Memory B cell (primary cell): ENCODE measurements at places on chromosomes 4 and X.

GRCh38 chrX:13470685-13470977 lies 98.8 kb upstream of the EGFL6 start:
- no peak for DNase-seq

DNA sequence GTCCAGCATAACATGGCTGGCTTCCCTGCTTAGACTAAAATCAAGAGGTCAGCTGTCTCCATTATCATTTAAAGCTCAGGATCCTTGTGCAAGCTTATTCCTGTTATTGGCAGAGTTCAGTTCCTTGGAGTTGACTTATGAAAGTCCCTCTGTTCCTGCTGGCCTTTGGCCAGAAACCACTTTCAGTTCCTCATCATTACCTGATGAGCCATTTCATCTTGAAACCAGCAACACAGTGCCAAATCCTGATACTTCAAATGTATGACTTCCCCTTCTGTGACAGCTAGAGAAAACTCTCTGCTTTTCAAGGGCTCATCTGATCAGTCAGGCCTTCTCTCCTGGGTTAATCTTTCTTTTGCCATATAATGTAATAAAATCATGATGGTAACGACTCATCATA lies 110.6 kb upstream of the FSTL5 start:
- DNase-seq: no peak

DNA sequence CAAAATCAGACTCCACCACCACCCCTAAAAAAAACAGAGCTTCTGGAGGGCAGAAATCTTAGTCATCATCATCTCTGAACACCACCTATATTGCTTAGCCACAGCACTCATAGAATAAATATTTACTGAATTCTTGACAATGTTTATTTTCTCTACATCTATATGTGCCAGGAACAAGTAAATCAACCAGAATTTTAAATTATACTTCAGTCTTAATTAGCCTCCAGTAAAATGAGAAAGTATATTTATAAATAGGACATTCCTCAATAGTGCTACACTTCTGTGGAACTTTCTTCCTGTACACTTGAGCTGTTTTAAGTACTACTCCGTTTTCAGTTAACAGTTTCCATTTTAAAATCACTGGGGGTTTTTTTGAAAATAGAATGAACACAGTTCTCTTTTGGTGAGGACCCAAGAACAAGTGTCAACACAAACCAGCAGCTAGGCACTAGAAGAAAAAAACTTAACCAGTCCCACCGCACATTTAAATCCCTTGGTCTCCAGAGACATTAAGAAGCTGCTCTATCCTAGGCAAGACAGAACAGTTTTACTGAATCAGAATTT lies 25.5 kb downstream of the SMIM14 start:
- DNase-seq: no peak

GRCh38 chr4:141899103-141899502 lies 262.7 kb downstream of the IL15 start:
- no peak for DNase-seq

DNA sequence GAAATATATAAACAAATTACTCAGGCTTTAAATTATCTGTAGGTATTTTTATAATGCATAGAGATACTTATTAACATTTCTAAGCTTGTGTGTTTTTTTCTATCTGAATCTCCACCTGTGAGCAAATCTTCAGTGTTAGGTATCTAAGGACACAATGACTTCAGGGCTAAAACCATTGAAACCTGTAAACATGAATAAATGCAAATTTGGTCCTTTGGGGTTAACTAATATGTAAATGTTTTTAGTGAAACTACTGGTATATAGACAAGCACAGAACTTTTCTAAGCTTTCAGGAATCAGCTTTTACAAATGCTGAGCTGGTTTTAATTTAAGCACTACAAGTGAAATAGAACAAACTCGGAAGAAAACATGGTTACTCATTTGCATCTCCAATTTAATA lies 147.9 kb downstream of the FBXO8 start:
- DNase-seq: no peak

- DNase-seq: no peak
Measured at GRCh38 chrX:119573840-119574393, 446 bp upstream of the UBE2A start.

- DNase-seq: no peak
Measured at GRCh38 chr4:8274765-8275547, 5.4 kb downstream of the HTRA3 start.

DNA sequence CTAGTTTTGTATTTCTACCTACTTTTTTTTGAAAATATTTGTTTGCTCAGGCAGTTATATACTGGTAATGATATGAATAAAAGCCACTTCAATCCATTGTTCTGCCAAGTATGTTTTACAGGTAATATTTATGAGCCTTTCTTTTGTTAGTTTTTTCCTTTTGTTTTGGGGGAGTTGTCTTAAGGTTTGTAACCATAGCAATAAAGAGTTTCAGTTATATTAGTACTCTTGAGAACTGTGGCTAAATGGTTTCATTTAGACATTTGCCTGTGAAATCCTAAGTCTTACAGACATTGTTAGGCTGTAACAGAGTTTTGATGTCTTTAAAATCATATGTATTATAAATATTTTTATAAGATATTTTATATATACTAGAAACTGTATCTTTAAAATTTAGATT lies 150.1 kb downstream of the DIPK2B start:
- DNase-seq: no peak

DNA sequence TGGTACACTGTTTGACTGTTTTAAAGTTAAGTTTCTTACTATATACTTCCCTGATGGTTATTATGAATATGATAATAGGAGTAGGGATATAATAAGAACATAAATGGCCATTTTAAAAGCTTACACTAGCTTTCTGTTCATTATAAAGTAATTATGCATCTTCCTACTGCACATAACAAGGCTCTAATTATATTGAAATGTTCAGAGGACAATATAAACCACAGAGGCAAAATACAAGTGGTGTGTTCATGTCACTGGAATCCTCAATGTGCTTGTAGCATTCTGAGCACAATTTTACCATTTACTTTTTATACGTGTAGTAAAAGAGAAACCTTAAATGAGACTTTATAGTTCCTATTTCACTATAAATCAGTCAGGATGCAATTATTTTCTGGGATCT lies 268.3 kb downstream of the TMA16 start:
- DNase-seq: no peak

- DNase-seq: no peak
Measured at GRCh38 chrX:69156638-69157037, 8.6 kb downstream of the PJA1 start.

DNA sequence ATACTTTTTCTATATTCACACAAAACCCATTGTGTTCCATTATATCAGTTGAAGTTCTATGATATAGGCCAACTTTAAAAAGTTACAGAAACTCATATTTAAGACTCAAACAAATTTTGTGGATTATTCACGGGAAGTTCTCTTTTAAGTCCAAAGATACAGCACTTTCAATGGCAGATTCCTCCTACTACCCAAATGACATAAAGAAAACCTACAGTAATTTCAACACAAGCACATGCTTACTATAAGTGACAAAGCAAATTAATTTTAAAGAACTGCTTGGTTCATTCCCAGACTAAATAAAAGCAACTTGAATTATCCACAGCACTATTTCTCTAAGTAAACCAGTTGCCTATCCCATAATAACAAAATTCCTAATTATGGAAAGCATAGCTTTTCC lies 4.1 kb downstream of the PPA2 start:
- no peak for DNase-seq

- no peak for DNase-seq
Measured at GRCh38 chrX:104335756-104336155, 81.0 kb upstream of the ESX1 start.

- DNase-seq: peak; percentile 5
Measured at GRCh38 chr4:11765849-11766453, 337.3 kb upstream of the HS3ST1 start.

DNA sequence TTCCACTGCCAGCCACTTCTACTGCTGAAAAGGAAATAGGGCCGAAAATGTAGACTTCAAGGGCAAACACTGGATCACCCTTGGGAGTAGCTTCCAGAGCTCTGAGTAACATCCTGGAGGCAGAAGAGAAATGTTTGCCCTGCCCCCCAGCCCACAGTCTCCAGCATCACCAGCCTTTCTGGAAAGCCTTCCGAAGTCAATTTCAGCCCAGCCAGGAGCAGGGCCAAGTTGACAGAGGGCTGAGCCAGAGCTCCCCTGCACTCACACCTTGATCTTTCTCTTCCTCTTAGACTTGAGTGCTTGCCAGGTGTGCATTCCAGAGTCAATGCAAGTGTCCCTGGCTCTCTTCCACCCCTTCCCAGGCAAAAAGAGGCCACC lies 35.2 kb downstream of the SLC25A5 start:
- no peak for DNase-seq

- no peak for DNase-seq
Measured at GRCh38 chrX:15616531-15616930, 15.8 kb upstream of the ACE2 start.

GRCh38 chrX:65658229-65658628 lies 9.2 kb upstream of the MSN start:
- no peak for DNase-seq

DNA sequence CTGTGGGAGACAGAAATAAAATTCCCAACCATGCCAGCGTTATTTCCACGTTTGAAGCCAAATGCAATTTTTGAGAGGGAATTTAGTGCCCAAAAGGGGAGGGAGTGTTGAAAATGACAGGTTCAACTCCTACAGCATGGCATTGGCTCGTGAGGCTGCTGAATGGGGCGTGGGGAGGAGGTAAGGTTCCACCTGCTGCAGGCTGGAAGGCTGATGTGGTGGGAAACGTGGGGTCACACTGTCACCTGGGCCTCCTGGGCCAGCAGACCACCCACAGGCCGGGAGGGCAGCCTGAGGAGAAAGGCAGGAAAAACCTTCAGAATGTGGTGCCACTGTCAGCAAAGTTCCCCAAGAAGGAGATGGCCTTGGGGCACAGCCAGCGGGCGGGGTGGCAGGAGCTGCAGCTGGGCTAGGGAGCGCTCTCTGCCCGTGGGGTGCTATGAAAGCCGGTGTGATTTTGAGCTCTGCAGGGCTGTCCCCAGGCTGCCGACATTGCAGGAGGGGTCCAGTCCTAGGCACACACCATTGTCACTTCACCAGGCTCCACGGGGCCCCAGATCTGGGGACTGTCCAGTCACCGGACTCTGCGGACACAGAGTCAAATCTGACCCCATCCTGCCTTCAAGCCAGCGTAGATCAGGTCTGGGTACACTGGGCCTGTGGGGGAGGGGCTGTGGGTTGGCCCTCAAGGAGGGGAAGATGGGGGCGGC lies 19.6 kb downstream of the MSANTD1 start:
- no peak for DNase-seq

DNA sequence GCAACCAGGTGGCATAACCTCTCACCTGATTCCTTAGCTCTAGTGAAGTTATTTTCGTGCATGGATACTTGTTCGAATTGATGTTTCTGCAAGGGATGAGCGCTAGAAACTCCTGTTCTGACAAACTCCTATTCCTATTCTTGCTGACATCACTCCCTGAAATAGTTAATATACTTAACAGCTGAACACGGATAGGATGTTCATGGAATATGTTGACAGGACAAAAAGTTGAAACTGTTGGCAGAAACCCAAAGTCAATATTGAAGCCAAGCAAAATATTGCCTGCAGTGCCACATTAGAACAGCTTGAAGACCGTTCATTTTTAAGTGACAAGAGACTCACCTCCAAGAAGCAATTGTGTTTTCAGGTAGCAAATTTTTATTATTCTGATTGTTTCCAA lies at the start of gene KLKB1:
Gene KLKB1 (plus strand): TSS at position 287 of the 400 bp plus-strand sequence. CDS start 689 bp downstream, outside the sequence.
- DNase-seq: no peak

GRCh38 chrX:107669885-107670628 lies 41.7 kb downstream of the PRPS1 start:
- no peak for DNase-seq

GRCh38 chrX:2398064-2398656 lies 102.6 kb downstream of the DHRSX start:
- DNase-seq: no peak

DNA sequence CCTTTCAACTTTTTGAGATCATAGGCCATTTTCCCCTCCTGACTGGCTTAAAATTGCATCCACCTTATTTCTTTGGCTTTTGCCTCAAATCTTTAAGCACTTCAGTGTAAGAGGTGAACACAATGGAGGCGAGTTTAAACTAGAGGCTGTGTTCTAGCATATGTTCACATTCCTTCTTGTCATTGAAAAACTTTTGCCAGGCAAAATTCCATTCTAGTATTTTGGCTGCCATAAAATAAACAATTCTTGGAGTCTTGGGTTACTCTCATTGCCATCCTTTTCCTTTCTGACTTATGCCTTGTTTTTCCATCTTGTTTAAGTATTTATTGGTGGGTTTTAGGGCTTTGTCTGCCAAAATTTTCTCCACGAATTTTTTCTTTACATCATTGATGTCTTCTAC lies 137.3 kb upstream of the ANXA10 start:
- DNase-seq: no peak

DNA sequence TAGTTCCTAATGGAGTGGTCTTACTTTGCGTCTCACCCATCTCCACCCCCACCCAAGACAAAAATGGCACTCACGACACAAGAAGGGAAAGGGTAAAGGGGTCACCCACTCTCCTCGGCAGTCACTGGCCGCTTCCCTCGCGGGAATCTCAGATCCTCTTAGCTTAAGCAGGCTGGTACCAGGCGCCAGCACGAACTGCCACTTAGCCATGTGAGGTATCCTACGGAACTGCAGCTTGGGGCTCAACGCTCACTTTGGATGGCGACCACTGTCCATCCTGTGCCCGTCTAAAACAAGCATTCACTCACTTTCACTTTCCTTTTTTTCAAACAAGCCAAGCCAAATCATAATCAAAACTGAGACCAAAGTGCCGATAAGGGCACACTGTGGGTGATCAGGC lies 14.6 kb upstream of the MAGIX start:
- no peak for DNase-seq

DNA sequence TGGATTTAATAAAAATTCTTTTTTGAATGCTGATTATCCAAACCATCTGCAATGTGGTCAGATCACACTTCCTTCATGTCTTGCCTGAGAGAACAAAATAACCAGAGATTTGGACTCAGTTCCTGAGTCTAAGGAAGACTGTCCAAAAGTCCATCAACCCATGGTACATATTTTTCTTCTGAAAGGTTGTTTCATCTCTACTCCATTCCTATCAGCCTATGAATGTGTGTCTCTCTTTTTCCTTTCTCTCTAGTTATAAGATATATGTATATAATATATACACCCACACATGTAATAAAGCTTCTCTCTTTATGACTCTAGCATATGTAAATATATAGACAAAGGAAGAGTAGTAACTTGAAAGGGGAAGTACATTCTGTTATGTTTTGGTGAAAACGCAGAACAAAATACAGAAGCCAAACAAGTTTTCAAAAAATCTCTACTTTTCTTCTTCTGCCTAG lies 226.9 kb downstream of the ARHGAP24 start:
- peak; percentile 40 for DNase-seq

DNA sequence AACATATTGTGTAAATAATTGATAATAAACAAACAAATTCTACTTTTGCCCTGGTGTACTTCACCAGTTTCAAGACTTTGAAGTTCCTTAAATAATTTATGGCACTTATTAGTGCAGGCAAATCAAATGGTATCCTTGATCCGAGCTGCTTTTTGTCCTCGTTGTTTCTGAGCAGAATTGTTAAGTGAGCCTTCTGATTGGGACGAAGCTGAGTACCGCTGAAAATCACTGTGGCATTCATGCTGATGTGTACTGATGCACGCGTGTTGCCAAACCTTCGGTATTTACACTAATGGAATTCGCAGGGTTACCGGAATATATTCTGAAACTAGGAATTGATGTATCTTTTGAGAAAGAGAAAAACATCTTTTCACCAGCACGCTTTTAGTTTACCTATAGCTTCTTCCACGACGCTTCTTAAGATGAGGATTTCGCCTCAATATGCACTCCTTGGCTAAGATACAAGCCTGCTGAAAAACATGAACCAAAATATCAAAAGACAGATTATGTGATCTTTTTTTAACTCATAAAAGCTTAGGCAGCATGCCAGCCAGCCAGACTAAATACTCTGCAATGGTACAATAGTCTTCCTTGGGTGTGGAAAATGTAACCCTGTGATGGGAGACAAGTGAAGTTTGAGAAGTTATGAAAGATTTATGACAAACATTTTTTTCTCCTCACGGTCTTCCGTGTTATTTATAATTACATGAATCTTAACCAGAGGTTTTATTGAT lies 48.9 kb upstream of the TENM3 start:
- DNase-seq: no peak
